ENCODE measurements at places on chromosomes 3 and 15. TPM values are rescaled to one million over a fixed set of nuclear protein-coding genes. Genes with fewer than 3 reads are reported as not detected.

DNA sequence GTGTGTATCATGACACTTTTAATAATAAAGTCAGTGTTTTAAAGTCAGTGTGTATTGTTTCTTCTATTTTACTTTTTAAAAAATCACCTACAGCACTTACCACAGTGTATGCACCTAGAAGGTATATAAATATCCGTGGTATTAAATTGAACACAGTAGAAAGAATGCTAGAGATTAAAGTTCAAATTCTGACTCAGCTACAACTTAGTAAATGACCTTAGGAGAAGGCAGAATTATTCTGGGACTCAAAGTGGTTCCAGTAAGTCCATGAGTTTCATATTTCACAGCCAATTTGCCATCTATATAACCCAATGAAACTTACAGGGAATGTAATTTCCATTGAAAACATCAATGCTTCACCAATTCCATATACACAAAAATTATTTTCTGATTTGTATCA, 52.7 kb upstream of the MAP4 start:
- peaks cover 9% of the 10 kb centered on the region for H3K4me1 ChIP-seq
- no peak overlapping the region for H3K4me3 ChIP-seq
- H3K27ac ChIP-seq: peak overlapping the region; percentile 8

DNA sequence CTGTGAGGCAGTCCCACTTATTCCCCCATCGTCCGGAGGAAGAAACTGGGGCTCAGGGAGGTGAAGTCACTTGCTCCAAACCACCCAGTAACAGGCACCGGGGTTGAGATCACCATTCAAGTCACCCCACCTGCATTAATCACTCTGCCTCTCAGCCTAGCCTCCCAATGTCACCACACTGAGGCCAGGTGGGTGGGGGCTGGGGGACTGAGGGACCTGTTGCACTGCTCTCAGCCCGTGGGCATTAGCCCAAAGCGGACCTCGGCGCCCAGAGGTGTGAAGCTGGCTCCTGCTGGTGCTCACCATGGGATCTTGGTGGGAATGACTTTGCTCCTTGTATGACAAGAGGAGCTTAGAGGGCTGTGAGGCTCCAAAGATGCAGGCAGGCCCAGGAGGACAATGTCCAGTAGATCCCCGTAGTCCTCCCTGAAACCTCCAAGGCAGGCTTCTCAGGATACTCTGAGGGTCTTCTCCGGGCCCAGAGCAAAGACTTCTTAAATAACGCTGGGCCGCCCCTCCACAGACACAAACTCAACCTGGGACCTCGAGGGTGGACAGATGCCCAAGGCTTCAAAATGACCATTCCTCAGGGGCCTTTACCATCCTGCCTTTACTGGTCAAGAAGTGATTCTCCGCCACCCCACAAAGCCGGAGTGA, 1.7 kb downstream of the NT5DC2 start:
- H3K27ac ChIP-seq: peak overlapping the region; percentile 76
- peak overlapping the region; percentile 77 for H3K4me3 ChIP-seq
- peak; percentile 25 for DNase-seq
- peaks cover 22% of the 10 kb centered on the region for H3K36me3 ChIP-seq
- H3K27me3 ChIP-seq: no peaks in the 10 kb centered on the region

DNA sequence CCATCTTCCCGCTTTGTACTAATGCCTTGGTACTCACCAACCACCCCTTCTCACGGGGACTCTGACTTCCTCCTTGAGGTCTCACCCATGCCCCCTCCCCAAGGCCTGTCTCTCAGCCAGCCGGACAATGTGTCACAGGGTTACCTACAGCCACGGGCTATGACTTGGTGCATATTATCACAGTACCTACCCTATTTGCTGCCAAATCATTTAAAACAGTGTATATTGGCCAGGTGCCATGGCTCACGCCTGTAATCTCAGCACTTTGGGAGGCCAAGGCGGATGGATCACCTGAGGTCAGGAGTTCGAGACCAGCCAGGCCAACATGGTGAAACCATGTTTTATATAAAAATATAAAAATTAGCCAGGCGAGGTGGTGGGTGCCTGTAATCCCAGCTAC, 93.4 kb upstream of the TBL1XR1 start:
- H3K36me3 ChIP-seq: no peaks in the 10 kb centered on the region
- DNase-seq: no peak
- no peak overlapping the region for H3K4me3 ChIP-seq
- H3K4me1 ChIP-seq: peaks cover 18% of the 10 kb centered on the region

DNA sequence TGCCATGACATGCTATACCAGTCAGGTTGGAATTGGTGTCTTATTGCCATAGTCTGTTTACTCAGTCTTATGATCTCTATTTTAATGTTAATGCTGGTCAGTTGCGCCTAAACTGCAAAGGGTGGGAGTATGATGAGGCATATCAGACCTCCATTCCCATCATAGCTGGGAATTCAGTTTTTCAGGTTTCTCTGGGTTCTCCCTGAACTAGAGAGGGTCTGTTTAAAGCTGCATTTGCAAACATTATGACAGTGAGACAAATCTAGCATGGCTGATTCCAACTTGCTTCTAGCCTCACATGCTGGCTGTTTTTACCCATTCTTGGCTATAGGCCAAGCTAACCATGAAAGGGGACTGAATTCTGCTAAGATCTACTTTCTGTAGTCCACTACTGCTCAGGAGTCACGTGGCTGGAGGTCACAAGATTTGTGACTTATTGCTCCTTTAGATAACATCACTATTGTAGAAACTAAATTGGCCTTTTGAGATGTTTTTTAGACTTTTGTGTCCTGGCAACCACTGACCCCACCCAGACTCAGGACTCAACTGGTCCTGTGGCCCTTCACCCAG, 96.5 kb downstream of the TGFBR2 start:
- no peak for DNase-seq
- no peak overlapping the region for H3K27ac ChIP-seq
- no peaks in the 10 kb centered on the region for H3K27me3 ChIP-seq
- H3K4me1 ChIP-seq: no peaks in the 10 kb centered on the region
- H3K4me3 ChIP-seq: no peak overlapping the region

DNA sequence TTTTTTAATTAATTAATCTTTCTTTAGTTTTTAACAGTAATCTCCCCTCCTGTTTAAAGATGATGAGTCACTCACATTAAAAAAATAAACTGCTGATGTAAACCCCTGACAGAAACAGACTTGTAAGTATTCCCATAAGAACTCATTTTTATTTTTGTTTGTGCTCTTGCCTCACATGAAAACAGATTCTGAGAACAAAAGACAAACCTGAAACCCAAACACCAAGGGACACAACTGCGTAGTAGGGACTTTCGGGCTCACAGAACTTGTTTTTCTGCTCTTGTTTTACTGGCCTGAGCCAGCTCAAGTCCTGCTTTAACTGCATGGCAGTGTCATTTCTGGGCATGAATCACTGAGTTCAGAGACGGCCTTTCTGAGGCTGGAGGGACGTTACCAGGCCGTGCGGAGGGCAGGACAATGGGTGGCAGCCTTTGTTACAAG, 600.8 kb downstream of the FOXP1 start:
- H3K4me3 ChIP-seq: no peak overlapping the region
- H3K27me3 ChIP-seq: no peaks in the 10 kb centered on the region
- peak overlapping the region; percentile 82 for H3K27ac ChIP-seq
- DNase-seq: peak; percentile 87
- peaks cover 20% of the 10 kb centered on the region for H3K36me3 ChIP-seq

GRCh38 chr3:112496366-112497067, 2.8 kb downstream of the BTLA start:
- no peak overlapping the region for H3K4me3 ChIP-seq
- H3K27ac ChIP-seq: no peak overlapping the region
- no peaks in the 10 kb centered on the region for H3K27me3 ChIP-seq
- H3K4me1 ChIP-seq: no peaks in the 10 kb centered on the region
- DNase-seq: no peak

GRCh38 chr15:25718169-25718536, 145.0 kb downstream of the ATP10A start:
- H3K4me1 ChIP-seq: no peaks in the 10 kb centered on the region
- H3K36me3 ChIP-seq: peaks cover 42% of the 10 kb centered on the region
- no peak overlapping the region for H3K4me3 ChIP-seq
- no peaks in the 10 kb centered on the region for H3K27me3 ChIP-seq
- DNase-seq: no peak

GRCh38 chr3:16411441-16411840, 102.1 kb downstream of the RFTN1 start:
- no peaks in the 10 kb centered on the region for H3K4me1 ChIP-seq
- DNase-seq: no peak
- peaks cover 13% of the 10 kb centered on the region for H3K36me3 ChIP-seq
- no peaks in the 10 kb centered on the region for H3K27me3 ChIP-seq
- no peak overlapping the region for H3K27ac ChIP-seq
- no peak overlapping the region for H3K4me3 ChIP-seq

DNA sequence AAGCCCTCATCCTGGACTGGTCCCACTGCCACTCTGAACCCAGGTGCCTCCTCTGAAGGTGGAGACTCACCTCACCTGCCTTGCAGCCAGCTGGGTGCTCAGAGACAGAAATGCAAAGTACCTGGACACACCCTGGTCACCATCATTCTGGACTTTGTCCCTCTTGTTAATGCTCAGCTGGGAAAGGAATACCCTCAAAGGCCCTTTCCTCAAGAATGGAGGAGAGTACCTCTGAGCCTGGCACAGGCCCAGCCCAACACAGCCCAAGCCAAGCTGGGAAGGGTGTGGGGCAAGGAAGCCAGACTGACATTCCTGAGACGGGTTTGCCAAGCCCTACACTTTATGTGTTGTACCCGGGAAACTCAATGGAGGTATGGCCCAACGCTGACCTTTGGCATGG, 983 bp upstream of the ALAS1 start:
- no peaks in the 10 kb centered on the region for H3K27me3 ChIP-seq
- H3K4me3 ChIP-seq: no peak overlapping the region
- no peaks in the 10 kb centered on the region for H3K36me3 ChIP-seq
- H3K4me1 ChIP-seq: peaks cover 42% of the 10 kb centered on the region
- H3K27ac ChIP-seq: peak overlapping the region; percentile 95

GRCh38 chr3:51706788-51707731, at the start of gene GRM2:
Gene GRM2, plus strand, starts transcription at chr3:51707068. Its CDS starts 1,916 bp downstream, at chr3:51708984.
- H3K27me3 ChIP-seq: no peaks in the 10 kb centered on the region
- peak within 1 kb of the TSS; percentile 44 for H3K4me3 ChIP-seq
- H3K36me3 ChIP-seq: peaks cover 22% of the 10 kb centered on the region
- H3K4me1 ChIP-seq: peaks cover 12% of the 10 kb centered on the region
- no peak within 1 kb of the TSS for H3K27ac ChIP-seq
- peak; percentile 96 for DNase-seq

DNA sequence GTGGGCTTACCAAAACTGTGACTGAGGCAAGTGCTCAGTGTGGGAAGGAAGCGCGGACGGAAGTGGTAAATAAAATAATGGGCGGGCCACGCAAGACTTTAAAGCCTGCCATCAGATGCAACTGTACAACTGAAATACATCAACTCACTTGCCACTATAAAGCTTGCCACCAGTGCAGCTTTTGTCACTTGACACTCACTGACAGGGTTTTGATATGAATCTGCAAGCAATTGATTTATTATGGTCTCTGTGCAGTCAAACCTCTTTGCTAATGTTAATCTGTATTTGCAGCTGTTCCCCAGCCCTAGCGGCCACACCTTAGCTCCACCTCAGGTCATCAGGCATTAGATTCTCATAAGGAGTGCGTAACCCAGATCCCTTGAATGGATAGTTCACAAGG, 2.3 kb upstream of the GFM1 start:
- H3K27me3 ChIP-seq: no peaks in the 10 kb centered on the region
- H3K27ac ChIP-seq: no peak overlapping the region
- peaks cover 10% of the 10 kb centered on the region for H3K36me3 ChIP-seq
- H3K4me3 ChIP-seq: no peak overlapping the region

GRCh38 chr15:99536422-99537040, 29.3 kb upstream of the MEF2A start:
- no peaks in the 10 kb centered on the region for H3K4me1 ChIP-seq
- H3K27ac ChIP-seq: no peak overlapping the region
- no peaks in the 10 kb centered on the region for H3K27me3 ChIP-seq
- no peaks in the 10 kb centered on the region for H3K36me3 ChIP-seq

GRCh38 chr15:28911310-28911931, 25.6 kb downstream of the APBA2 start:
- H3K27me3 ChIP-seq: no peaks in the 10 kb centered on the region
- no peaks in the 10 kb centered on the region for H3K4me1 ChIP-seq
- H3K36me3 ChIP-seq: no peaks in the 10 kb centered on the region
- no peak overlapping the region for H3K27ac ChIP-seq

- DNase-seq: no peak
- no peak overlapping the region for H3K27ac ChIP-seq
- H3K36me3 ChIP-seq: no peaks in the 10 kb centered on the region
- H3K27me3 ChIP-seq: no peaks in the 10 kb centered on the region
- H3K4me3 ChIP-seq: no peak overlapping the region
These were observed 44.0 kb downstream of the CCDC54 start for GRCh38 chr3:107421170-107421792.

DNA sequence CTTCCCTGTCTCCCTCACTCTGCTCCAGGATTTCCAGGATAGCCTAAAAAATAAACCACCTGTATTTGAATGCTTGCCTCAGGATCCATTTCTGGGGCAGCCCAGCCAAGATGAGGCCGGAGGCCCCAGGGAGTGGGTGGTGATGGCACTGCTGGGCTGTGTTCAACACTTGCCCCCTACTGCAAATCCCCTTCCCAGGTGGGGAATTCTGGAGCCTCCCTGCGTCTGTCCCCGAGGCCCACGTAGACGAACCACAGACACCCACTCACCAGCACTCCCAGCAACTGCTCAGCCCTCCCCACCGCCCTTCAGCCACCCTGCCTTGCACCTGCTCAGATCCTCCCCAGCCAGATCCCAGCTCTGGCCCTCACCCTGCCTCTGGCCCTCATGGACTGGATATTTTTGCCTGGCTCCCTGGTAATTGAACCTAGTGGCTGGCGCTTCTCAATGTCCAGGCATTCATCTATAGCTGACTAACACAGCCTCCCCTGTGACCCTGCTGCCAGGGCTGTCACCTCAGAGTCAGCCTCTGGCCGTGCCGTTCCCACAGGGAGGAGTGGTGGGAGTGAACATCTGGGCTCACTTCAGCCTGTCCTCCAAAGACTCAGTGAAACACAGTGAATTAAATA, 17.1 kb upstream of the EPB42 start:
- no peak for DNase-seq
- H3K4me1 ChIP-seq: no peaks in the 10 kb centered on the region
- no peaks in the 10 kb centered on the region for H3K36me3 ChIP-seq
- no peak overlapping the region for H3K27ac ChIP-seq
- H3K4me3 ChIP-seq: no peak overlapping the region
- peaks cover 20% of the 10 kb centered on the region for H3K27me3 ChIP-seq

GRCh38 chr15:54307252-54307902, 329.1 kb downstream of the UNC13C start:
- H3K36me3 ChIP-seq: no peaks in the 10 kb centered on the region
- H3K27me3 ChIP-seq: no peaks in the 10 kb centered on the region
- H3K4me1 ChIP-seq: no peaks in the 10 kb centered on the region
- H3K27ac ChIP-seq: no peak overlapping the region
- H3K4me3 ChIP-seq: no peak overlapping the region

- no peaks in the 10 kb centered on the region for H3K4me1 ChIP-seq
- no peak overlapping the region for H3K27ac ChIP-seq
- no peaks in the 10 kb centered on the region for H3K36me3 ChIP-seq
- no peaks in the 10 kb centered on the region for H3K27me3 ChIP-seq
- H3K4me3 ChIP-seq: no peak overlapping the region
These were observed 59.1 kb upstream of the UBE3A start for GRCh38 chr15:25497934-25498333.

MUC4 gene
- 37.5 TPM for total RNA-seq

CYP8B1 gene
- total RNA-seq: not detected

IL1RAP gene
- 54.8 TPM for total RNA-seq

SNRPA1 gene
- total RNA-seq: 63.2 TPM

SLC49A4 gene
- total RNA-seq: 10.7 TPM

TNNC1 gene
- not detected for total RNA-seq

PLS1 gene
- total RNA-seq: 12.5 TPM

IL5RA gene
- 0.29 TPM for total RNA-seq

CPN2 gene
- total RNA-seq: not detected

GXYLT2 gene
- 0.58 TPM for total RNA-seq
